ENCODE measurements at places on chromosomes 5 and 9. TPM values are rescaled to one million over a fixed set of nuclear protein-coding genes. Genes with fewer than 3 reads are reported as not detected.

Gene ZDHHC11B
- 0.74 TPM for total RNA-seq

Gene FLT4
- not detected for total RNA-seq

Gene CDC25C
- 8.9 TPM for total RNA-seq

Gene MAST4
- total RNA-seq = 16.8 TPM

Gene LSM11
- 5.2 TPM for total RNA-seq

Gene LHX6
- not detected for total RNA-seq
